Hippocampal formation (tissue), 2 donors: ENCODE measurements at places on chromosomes 11 and 22.

GRCh38 chr22:35174401-35175038 lies 82.8 kb upstream of the HMGXB4 start:
- DNase-seq: no peak

- peak; percentile 37 for DNase-seq
Observed at GRCh38 chr11:49995565-49995964, 13.2 kb upstream of the OR4C12 start.

DNA sequence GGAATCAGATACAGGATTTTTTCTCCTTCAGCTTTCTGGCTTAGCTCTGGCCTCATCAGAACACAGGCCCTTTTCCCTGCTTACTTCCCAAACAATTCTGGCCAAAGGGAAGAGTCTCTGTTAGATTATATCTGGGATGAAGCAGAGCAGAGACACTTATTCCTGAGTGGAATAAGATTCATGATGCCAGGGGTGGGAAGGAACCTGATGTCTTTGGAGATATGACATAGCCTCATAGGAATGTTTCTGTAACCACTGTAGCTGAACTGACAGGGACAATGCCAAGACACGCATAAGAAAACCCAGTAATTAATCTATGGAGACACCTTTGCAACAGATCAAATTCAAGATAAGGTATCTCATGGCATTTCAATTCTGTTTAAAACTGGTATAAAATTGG lies 177.1 kb upstream of the RAG2 start:
- no peak for DNase-seq

DNA sequence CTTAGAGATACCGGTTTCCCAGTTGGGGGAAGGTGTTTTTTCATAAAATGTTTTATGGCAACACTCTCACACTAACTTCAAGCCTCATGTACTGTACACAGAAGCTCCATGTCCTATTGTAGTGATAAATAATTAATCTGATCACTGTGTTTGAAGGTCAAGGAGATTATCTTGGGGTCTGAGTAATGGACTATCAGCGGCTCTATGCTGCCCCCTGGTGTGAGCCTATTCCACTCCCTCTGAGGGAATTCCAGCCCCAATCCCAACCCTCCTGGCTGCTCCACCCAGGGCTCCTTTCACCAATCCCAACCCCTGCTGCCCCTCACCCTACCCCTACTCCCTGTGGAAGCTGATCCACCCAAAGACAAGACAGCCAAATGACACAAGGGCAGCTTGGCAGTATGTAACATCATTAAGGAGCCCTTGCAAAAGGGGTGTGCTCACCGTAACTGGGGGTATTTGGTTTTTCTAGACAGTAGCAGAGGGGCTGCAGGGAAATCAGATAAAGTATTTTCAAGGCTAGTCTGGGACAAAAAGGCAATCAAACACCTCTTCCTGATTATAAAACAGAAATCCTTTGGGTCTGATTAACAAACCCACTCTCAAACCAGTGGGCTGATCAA lies 22.3 kb downstream of the HPS4 start:
- DNase-seq: no peak

DNA sequence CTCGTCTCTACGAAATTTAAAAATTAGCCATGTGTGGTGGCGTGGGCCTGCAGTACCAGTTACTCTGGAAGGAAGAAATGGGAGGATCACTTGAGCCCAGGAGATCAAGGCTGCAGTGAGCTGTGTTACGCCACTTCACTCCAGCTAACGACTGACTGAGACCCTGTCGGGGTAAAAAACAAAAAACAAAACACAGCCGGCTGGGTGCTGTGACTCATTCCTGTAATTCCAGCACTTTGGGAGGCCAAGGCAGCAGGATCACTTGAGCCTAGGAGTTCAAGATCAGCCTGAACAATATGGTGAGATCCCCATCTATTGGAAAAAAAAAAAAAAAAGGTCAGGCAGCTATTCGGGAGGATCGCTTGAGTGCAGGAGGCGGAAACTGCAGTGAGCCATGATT lies 2.4 kb downstream of the PAFAH1B2 start:
- DNase-seq: no peak

- DNase-seq: no peak
Observed at GRCh38 chr11:64219354-64219684, 6.7 kb downstream of the TRPT1 start.

GRCh38 chr11:77596626-77597025 lies 6.9 kb downstream of the AQP11 start:
- no peak for DNase-seq

- no peak for DNase-seq
Observed at GRCh38 chr22:39248254-39248653, 3.5 kb upstream of the PDGFB start.

DNA sequence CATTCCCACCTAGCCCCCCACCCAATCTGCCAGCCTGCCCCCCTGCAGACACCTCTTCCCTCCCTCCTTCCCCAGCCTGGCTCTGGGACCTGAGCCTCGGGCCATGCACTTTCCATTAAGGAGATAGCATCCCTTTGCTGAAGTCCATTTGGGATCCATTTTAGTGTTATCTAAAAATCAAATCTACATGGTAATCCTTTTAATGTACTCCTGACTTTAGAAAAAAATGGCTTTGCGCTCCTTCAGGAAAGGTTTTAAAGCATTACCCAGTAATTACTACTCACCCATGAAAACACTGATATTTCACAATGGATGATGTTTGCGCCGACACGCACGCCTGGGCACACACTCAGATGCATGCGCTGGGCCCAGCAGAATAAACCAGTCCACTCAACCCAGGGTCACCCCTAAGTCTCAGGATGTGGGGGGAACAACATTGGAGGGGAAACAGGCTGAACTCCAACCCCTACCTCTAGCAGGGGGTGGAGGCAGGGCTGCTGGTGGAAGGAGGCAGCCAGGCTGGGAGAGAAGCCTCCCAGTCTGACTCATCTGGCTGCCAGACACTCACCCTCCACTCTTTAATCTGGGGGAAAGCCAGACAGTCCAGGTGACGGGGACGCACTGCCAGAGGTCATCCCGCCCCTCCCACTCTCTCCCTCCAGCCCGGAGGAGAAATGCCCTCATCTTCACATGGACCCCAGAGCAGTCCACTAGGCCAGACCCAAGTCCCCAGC lies 29.8 kb downstream of the LMO1 start:
- DNase-seq: no peak

- no peak for DNase-seq
Observed at GRCh38 chr11:19087658-19088057, 27.1 kb upstream of the MRGPRX2 start.

DNA sequence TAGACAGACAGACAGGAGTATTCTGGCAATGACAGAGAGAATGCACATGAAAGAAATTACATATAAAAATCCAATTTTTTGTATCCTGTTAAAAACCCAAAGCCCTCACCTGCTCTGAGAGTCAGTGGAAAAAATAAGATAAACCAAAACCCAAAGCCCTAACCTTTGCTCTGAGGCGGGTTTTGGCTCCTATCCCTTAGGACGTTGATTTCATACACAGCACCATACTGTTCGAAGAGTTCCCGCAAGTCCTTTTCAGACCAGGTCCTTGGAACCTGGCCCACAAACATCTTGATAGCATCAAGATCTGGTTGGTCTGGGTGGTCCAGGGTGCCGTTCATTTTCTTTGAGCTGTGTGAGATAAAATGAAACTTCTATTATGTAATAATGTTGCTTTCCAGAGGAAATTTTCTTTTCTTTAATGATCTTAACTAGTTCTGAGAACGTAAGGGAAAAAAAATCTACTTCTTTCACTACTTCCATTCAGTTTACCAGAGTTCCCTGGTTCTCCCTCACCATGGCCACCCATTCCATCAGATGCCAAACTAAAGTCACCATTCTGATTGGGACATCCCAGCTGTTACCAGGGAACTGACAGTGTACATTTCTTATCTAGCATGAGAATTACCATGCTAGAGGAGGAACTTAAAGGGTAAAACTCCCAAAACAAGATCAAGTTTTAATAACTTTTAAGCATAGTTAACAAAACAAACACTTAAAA lies 39.9 kb upstream of the RAPSN start:
- no peak for DNase-seq

DNA sequence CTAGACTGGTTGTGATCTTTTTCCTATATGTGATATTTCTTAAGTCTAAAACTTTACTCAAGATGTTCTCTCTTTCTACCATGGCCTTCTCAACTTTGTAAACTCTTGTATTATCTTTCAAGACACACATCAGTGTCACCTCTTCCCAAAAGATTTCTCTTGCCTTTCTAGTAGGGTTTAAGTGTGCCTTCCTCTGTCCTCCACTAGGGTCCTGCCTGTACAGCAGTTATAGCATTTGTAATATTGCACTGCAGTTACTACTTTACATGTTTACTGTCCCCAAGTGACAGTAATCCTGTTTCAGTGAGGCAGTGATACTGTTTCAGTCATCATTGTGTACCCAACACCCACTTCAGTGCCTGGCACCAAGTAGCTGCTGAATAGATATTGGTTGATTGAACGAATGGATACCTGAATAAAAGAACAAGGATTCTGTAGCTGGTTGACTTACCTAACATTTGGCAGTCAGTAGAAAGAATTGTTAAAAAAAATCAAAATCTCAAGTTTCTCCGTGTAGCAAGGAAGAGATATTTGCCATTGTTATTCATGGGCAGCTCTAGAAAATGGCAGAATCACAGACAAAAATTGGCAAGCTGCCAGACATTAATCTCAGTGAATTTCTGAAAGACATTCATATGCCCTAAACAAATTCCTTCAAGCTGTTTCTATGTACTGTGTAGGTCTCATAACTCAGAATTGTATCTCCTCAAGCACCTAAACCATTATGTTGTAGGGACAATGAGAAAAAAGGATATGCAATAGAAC lies 79.4 kb downstream of the RBMXL2 start:
- no peak for DNase-seq

DNA sequence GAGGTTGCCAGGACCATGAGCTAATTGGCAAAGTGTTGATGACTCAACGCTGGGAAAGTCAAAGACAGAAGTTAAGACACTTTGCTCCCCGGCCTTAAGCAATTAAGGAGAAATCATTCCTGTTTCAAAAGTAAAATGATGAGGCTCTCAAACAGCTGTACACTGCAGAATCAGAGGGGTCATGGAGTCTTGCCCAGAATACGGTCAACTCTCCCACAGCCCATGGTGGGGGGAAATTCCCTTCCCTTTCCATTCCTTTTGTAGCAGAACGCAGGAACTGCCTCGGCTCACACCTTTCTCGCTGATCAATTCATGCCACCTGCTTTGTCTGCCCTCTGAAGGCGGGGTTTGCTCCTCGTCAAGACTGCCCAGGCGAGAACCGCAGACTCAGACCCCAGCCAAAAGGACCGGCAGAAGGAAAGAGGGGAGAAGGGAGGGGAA lies 52.8 kb downstream of the MN1 start:
- no peak for DNase-seq

DNA sequence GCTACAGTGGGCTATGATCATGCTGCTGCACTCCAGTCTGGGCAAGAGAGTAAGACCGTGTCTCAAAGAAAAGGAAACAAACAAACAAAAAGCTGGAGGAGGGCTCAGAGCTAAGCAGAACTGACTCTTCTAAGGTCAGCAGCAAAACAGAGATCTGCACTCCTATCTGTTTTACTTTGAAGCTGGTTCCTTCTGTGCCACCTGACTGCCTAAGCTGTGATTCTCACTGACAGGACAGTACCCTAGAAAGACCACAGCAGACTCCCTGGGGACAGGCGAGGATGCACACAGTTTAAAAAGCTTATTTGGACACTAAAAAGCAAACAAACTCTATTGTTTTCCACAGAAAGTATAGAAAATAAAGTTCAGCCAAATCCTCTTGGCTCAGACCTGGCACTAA lies 30.5 kb downstream of the NEFH start:
- DNase-seq: no peak

DNA sequence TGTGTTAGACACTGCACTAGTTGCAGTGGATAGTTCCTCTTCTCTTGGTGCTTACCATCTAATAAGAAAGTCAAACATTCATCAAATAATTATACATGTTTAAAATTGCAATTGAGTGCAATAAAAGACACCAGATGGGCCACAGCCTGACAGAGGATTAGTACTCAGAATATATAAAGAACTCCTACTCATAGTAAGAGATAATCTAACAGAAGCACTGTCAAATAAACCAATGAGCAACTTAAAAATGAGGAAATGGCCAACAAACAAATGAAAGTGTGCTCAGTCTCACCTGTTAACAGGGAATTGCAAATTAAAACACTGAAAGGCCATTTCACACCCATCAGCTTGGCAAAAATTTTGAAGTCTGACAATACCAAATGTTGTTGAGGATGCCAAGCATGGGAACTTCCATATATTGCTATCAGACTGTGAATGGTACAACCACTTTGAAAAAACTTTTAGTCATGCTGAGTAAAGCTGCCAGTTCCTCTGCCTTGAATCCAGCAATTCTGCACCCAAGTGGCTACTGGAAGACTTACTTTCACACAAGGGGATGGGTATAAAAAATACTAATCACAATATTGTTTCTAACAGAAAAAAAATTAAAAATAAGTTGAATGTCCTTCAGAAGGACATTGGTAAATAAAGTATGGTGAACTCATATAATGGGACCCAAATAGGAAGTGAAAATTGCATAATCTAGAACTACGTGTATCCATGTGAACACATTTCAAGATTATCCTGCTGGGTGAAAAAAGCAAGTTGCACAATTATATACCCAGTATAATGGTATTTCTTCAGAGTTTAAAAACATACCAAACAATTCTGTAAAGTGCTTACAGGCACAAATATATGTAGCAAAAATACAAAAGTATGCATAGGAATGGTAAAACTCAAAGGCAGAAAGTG lies 41.4 kb upstream of the CREB3L1 start:
- DNase-seq: no peak

DNA sequence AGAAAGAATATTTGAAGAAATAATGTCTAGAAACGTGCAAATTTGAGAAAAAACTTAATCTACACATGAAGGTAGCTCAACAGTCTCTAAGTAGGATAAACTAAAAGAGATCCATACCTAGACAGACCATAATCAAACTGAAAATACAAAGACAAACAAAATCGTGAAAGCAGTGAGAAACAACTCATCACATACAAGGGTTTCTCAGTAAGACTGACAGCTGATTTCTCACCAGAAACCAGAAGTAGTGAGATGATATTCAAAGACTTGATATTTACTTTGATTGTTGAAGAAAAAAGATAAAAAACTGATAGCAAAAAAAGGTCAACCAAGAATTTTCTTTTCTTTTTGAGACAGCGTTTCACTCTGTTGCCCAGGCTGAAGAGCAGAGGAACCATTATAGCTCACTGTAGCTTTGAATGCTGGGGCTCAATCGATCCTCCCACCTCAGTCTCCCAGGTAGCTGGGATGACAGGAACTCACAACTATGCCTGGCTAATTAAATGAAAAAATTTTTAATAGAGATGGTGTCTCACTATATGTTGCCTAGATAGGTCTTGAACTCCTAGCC lies 17.4 kb downstream of the NPAT start:
- no peak for DNase-seq

- no peak for DNase-seq
Observed at GRCh38 chr11:72162891-72163492, 27.5 kb downstream of the FOLR3 start.

- no peak for DNase-seq
Observed at GRCh38 chr11:116224154-116224888, 548.5 kb downstream of the BUD13 start.
